Inflammatory macrophage treated with lipopolysaccharide for 4 hours (primary cell): ENCODE measurements at places on chromosomes 3 and 15.
A peak's percentile ranks its signal among the peaks of the same experiment; 100 is the strongest.

DNA sequence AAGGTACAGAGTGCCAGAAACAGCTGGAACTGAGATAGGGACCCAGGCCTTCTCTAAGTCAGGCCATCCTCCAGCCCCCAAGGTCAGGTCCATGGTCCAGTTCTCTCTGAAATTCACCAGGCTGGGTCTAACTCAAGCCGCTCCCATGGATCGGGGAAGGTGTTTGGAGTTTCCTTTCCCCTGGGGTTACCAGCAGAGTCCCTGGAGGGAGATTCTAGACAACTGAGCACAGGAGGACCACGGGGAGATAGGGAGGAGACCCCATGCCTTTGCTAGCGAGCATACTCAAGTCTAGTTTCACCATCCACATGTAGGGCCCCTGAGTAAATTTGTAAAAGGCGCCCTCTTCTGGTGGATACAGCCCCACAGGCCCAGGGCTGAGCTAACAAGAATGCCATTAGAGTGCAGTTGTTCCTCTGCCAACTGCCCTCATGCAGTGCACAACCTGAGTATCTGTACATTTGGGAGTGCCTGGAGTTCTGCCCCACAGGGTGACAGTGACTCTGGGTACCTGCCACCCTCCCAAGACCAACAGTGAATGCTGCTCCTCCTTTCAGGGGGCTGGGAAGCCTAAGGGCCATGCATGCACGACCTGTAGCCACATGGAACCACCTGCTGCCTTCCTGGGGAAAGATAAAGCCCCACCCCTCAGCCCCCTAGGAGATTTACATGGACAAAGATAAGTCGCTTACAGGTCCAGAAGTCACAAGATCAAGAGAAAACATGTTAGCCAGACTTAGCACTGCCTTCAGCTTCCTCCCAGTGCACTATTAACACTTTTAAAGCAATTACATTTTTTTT lies 89.0 kb downstream of the IQSEC1 start:
- DNase-seq, result peak; percentile 60

DNA sequence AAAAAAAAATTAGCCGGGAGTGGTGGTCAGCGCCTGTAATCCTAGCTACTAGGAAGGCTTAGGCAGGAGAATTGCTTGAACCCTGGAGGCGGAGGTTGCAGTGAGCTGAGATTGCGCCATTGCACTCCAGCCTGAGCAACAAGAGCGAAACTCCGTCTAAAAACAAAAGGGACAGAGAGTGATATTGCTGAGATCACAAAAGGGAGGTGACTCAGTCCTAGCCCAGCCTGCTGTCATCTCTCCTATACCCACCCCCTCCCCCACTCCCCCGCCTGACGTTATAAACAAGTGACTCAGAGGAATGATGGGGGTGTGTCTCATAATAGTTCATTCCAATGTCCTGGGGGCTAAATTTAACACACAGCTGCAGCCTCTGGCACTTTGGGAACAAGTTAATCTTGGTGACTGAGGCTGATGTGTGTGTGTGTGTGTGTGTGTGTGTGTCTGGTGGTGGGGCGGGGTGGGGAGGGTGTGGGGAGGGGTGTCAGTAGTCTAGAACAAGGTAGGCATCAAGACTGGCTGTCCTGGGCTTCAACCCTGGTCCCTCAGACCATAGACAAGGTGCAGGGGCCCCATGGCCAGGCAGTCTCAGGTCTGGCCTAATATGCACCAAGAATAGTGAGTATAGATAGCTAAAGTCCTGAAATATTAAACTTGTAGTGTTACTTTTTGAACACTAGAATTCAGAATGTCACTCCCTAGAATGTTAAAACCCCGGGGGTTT lies 1.3 kb upstream of the KLHL40 start:
- DNase-seq, result peak; percentile 94

GRCh38 chr15:55989383-55989782 lies 4.0 kb downstream of the NEDD4 start:
- no peak for DNase-seq

GRCh38 chr3:157175691-157176507 lies 16.0 kb upstream of the CCNL1 start:
- DNase-seq, result peak; percentile 77

- DNase-seq, result no peak
Measured at GRCh38 chr15:67089217-67090193, 24.1 kb downstream of the SMAD3 start.

GRCh38 chr3:119145128-119145499 lies 851 bp upstream of the TEX55 start:
- no peak for DNase-seq

GRCh38 chr3:72615776-72616175 lies 232.5 kb downstream of the SHQ1 start:
- DNase-seq, result no peak

DNA sequence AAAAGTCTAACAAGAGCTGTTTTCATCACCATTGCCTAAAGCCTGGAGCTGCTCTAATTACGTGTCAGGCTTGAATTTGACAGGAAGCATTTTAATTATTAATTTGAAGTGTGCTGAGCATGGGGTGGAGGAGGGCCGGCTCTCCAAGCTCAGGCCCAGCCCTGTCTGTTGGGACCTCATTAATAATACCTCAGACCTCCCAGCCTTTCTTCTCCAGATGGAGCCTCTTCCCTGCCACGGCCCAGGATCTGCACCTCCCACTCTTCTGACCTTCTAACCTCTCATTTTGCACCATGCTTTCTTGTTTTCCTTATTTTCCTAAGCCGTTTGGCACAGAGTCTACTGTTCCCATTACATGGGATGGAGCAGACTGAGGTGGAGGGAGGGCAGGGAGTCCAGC lies 30.0 kb downstream of the INSYN1 start:
- no peak for DNase-seq

DNA sequence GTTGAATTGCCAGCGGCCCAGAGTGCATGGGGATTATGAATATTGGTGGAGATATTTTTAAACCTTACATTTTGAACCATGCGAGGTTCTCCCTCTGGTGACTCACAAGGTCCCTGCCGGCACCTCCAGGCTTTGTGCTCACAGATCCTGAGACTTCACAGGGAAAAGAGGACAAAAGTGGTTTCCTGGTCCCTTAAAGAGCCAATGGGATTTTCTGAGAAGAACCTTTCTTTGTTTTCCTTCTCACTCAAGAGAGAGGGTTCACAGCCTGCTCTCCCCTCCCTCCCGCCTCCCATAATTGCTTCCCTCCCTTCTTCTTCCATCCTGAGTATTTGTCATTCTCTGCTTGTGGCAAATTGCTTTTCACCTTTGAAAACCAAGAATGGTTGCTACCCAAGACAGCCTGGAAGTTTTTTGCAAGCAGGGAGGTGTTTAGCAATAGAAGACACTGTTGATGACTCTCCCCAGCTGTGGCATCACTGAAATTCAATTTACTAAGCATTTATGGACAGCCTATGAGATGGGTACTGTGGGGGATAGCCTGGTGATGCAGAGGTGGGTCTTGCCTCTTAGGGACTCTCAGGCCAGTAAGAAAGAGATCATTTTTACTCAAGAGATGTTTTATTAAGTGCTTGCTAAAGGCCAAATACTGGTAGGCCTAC lies 76.6 kb downstream of the CPN2 start:
- DNase-seq, result no peak

DNA sequence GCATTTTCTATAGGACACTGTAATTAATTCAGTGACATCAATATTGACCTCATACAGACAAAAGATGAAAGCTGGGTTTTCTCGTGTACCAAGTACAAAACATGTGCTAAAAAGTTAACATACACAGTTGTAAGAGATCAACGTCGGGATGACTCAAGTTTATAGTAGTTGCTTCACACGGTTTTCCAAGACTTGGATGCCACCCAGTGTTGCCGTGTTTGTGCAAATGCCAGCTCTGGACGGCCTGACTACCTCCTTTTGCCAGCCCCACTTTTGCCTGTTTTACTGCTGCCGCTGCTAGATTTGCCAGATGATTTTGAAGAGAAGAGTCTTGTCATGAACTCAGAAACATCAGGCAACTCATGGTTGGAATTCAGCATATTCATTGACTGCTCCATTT lies 17.6 kb downstream of the EMC7 start:
- no peak for DNase-seq

- DNase-seq, result no peak
Measured at GRCh38 chr3:177595530-177596188, 398.4 kb upstream of the TBL1XR1 start.

DNA sequence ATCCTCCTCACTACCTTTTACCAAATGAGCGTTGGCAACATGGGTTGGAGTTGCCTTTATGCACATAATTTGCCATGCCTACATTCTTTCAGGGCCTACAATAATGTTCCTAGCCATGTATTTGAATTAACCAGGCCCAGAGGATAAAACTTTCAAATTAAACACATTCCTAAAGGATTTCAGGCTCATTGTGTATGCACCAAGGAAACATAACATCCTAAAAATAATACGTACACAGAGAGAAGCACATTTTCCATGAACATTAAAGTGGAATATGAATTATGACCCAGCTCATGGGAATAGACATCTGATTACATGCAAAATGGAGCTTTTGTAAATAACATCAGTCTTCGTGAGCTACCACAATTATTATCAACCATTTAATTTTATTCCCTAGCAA lies 203.3 kb downstream of the RORA start:
- no peak for DNase-seq
